ENCODE measurements at places on chromosomes 6 and 20.

- no peak for DNase-seq
Observed at GRCh38 chr6:22445946-22446345, 123.4 kb upstream of the HDGFL1 start.

DNA sequence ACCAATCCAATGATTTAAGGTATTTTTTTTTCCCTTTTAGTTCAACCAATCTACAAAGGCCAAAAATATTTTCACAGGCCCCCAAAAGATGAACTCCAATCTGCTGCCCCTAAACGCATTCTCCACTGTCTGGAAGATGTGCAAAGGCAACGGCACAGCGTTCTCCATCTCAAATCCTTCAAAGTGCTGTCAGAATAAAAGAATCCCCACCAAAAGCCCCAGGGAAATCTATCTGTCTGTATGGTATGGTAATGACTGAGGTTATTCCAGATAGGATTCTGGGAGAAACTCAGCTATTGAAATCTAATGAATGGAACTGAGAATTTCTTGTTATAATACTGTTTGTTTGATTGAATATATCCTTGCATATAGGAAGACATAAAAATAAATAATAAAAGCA, 217.8 kb upstream of the CCN2 start:
- no peak for DNase-seq

DNA sequence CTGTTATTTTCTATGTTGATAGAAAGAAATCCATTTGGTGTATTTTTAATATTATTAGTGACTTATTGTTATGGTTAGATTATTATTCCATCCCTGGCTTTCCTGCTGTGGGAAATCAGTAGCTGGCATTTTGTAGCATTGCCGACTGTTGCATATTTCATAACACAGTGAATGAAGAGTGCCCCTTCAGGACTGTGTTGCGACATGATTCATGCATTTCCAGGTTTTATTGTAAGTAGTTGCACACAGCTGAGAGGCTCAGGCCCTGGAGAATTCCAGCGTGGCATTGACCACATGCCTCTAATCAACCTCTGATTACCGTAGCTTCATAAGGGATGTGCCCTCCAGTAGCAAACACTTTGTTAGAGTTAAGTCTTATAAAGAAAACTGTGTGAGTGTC, 263.9 kb downstream of the FARS2 start:
- no peak for DNase-seq

DNA sequence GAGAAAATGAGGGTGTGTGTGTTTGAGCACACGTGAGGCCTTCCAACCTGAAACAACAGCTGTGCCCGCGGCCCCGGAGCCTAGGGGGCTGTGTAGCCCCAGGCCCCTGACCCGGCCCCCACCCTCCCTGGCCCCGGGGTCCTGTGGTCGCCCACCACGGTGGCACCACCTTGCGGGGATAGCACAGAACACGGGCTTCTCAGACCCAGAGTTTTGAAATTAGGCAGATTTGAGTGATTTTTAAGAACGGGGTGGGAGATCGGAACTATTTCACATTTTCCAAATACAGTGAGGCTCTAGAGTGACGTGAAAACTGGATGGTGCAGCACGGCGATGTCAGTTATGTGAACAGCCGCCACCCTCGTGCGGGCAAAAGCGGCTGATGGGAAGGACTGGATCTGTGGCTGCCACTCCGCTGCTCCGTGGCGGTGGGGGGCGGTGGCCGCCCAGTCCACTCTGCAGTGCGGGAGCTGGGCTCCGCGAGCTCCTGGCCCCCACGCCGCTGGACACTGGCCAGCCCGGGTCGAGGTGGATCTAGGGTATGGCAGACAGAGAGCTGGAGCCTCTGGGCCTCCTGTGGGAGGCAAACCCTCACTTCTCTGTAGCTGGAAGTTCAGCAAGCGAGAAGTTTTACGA, 17.3 kb upstream of the BHLHE23 start:
- peak; percentile 23 for DNase-seq

GRCh38 chr6:81995548-81996289, 243.2 kb upstream of the TENT5A start:
- DNase-seq: no peak

DNA sequence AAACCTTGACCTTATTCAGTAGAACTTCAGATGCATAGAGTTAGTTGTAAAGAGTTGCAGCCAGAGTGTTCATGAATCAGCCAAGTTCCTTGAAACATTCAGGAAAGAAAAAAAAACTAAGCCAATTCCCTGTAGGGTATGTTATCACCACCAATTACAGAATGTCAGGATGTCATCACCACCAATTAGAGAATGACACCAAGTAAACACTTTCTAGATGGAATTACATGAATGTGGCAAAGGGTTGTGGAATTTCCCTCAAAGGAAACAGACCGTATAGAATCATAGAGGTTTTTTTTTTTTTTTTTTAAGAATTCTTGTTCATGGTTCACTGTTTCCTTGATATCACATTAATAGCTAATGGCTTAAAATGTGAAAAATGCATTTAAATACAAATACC, 472.1 kb upstream of the RNF217 start:
- DNase-seq: no peak

DNA sequence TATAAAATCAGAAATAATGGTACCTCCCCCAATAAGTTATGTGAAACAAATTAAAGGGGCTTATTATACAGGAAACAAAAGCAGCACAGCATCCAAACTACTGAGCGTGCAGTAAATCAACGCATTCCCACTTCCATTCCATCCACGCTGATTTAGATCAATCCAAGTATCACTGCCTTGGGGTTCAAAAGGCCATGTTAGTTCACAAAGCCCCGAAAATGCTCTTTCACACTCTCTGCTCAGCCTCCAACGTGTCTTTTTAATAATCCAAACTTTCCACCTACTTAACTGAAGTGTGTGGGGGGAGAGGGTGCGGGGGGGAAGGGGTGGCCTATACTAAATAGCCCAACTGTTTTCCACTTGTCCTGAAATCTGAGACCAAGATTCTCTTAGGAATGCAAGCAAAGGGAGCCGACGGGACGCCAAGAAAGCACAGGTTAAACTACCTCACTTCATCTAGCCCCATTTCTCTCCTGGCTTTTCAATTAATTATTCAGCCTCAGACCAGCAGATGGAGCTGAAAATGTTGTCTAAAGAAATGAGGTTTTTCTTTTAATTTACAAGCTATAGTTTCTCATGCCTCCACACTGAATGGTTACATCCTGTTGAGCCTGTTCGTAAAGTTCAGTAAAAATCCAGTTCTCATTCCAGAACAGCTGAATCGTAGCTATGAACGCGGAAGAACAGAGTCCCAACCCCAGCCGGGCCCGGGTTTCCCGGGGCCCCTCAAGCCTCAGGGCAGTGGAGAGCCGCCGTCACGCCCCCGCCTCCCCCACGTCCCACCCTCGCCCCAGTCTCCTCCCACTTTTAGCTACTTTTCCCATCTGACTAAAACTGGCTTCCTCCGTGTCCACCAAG, 1.0 kb upstream of the NXT1 start:
- DNase-seq: peak; percentile 34

- DNase-seq: no peak
Observed at GRCh38 chr6:14228571-14228970, 111.0 kb downstream of the CD83 start.

GRCh38 chr20:47506850-47507249, 5.2 kb downstream of the NCOA3 start:
- peak; percentile 0 for DNase-seq

- no peak for DNase-seq
Observed at GRCh38 chr20:57142667-57143066, 123.8 kb downstream of the BMP7 start.

GRCh38 chr6:38234934-38235682, 404.6 kb downstream of the BTBD9 start:
- no peak for DNase-seq

GRCh38 chr6:43246301-43247113, 3.2 kb downstream of the TTBK1 start:
- DNase-seq: peak; percentile 98

DNA sequence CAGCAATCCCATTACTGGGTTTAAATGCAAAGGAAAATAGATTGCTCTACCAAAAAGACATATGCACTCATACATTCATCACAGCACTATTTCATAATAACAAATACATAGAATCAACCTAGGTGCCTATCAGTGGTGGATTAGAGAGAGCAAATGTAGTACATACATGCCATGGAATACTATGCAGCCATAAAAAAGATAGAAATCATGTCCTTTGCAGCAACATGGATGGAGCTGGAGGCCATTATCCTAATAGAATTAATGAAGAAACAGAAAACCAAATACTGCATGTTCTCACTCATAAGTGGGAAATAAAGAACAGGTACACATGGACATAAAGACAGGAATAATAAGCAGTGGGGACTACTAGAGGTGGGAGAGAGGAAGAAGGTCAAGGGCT, 70.7 kb upstream of the MLIP start:
- no peak for DNase-seq
